H7 (cell line): ENCODE measurements at places on chromosomes 12 and 14.

DNA sequence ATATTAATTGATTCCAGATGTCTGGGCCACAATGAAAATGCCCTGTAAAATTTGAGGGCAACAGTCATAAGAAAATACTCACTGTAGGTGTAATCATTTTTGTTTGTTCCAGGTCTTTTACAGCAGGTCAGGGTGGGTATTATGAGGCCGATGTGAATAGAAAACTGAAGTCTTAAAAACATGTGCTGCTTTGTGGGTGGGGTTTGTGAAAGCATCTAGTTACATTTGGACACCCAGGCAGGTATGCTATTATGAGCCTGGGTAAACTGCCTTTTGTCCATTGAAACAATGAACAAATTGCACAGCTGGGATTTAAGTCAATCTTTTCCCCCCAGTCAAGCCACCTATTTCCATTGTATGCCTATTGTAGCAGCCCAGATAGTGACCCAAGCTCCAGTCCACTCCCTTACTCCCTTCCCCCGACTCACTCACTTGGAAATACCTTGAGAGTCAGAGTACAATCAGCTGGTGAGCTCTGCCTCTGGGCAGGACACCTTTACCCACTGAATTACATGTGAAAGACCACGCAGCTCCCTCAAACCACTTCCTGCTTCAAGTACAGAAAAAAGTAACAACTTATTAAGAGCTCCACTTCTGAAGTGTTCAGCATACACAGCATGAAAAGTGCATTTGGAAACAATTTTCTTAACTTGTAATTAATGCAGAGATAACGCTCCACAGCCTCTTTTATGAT lies 1.8 kb downstream of the IGF1 start:
- peak; percentile 30 for DNase-seq

GRCh38 chr14:61330511-61330910 lies 9.1 kb downstream of the PRKCH start:
- no peak for DNase-seq

DNA sequence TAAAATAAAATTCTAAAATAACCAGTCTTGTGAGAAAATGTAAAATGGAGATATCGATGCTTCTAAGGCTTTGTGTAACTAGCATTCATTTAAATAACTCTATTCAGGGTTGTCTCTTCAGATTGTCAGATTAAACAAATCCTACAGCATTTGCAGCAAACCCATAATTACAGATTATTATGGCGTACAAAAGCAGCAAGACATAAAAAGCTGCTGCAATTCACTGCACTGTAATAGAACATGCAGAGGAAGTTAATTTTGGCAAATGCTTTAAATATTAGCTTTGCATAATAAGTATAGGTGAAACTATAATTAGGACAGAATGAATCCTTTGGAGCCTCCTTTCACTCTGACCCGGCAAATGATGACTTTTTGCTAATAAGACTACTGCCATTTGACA lies 98.3 kb downstream of the INSM2 start:
- DNase-seq, result no peak

DNA sequence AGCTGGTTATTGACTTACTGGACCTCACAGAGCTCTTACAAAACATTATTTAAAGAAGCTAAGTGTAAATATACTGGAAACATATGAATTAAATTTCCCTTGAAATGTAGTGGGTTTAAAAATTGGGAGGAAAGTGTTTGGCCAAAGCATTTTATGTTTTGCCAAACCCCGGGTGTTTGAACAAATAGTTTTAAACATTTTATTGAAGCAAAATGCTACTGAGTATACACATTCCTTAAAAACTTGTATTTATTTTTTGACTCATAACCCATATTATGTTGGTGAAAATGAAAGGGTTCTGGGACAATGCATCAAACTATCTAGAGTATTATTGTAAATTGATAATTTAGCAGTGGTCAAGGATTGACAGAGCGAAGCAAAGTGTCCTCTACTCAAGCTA lies 1048.5 kb downstream of the SLC6A15 start:
- no peak for DNase-seq

GRCh38 chr12:88493636-88494035 lies 86.6 kb downstream of the KITLG start:
- no peak for DNase-seq

GRCh38 chr12:95218150-95219133 lies 835 bp downstream of the VEZT start:
- no peak for DNase-seq

GRCh38 chr12:100184549-100185145 lies 16.0 kb upstream of the ACTR6 start:
- no peak for DNase-seq

DNA sequence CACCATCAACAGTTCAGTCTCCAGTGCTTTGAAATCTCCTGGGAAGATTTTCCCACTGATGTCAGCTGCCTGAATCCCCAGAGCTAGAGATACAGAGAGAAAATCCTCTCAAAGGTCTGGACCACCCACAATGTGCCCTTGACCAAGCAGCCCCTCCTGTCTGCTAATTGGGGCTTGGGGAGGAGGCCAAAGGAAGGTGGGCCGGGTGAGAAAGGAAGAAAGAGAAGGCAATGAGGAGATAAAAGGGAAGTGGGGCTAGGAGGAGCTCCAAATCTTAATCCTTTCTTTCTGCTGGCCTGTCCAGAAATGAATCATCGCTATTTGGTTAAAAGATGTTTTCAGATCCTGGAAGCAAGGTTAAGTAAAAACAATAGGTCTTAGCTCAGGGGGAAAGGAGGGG lies 322.9 kb downstream of the BCL11B start:
- peak; percentile 10 for DNase-seq

DNA sequence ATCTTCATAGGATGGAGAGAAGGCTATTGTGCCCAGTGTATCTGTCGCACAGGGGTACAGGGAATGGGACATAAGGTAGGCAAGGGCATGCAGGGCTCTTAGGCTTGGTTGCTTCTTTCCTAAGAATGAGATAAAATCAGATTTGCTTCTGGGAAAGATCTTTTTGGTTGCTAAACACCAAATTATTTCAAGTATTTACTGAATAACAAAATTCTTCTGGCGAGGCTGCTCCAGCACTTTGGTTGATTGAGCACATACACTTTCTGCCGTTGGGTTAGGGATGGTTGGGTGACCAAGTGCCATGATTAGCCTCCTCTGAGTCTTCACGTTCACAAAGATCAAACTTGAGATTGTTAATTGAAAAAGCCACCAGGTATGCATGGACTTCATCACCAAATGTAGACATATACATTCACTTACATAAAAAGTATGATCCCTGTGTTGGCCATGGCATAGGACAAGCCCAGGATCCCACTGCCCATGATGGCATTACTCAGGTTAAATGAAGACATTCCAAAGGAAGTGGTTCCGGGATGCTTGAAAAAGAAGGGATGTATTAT lies 38.2 kb downstream of the SLC38A4 start:
- DNase-seq, result no peak

DNA sequence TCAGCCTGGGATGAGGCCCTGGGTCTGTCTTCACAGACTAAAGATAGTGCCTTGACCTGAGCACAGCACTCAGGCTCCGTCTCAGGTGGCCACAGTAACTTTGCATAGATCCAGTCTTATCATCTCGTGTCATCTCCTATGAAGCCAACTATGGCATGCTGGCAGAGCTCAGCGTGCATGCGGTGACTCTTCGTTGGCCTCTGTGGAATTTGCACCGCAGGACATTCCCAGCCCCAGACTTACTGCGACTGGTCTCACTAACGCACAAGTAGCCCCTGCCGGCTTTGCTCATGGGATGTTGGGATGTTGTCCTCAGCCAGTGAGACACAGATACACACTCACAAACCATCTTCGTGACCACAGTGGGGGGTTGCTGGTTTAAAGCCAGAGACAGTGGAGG lies 199.6 kb downstream of the CHST11 start:
- no peak for DNase-seq

DNA sequence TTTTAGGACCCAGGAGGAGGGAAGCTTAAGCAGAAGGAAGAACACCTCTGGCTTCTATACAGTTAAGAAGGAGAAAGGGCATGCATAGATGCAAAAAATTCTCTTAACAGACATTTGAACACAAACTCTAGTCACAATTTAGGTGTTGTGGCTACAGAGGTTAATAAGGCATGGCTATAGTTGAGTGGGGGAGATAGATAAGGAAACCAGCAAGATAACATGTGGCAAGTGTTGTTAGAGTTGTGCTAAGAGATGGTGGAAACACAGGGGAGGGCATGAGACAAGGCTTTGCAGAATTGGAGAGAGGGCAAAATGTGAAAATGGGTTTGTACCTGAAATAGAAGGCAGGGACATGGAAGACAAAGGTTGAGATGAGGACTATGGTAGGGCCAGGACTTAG lies 88.9 kb downstream of the MSRB3 start:
- DNase-seq, result no peak

DNA sequence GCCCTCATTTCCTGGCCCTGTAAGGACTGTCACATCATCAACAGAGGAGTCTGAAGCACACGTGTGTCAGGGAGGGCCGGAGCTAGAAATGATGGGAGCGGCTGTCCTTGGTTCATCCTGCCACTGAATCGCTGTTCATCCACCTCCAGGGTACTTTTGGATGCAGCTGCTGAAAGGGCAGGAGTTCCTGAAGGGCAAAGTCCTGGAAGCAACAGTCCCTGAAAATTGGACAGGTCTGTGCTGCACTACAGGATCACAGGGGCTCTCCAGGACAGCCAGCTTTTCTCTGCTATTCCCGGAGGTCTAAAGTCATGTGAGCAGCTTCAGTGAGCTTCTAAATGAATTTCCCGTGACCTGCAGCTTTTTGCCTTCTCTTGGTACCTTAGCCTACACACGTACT lies 17.7 kb downstream of the POU6F1 start:
- DNase-seq, result peak; percentile 26

DNA sequence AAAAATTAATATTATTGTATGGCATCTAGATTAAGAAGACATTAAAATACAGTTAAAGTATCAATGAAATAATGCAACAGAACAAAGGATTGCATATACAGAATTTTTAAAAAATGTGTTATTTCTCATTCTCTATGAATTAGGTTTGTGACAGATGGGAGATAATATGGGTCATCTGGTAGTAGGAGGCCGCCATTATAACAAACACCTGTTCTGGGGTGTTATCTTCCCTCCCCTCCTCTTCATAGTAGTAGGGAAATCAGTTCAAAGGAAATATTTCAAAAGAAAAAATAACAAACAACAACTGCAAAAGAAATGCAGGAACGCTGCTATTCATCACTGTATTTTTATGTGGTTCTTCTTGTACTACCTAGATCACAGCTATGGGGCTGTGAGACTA lies 187.0 kb upstream of the ATP2B1 start:
- DNase-seq, result no peak

- DNase-seq, result no peak
Measured at GRCh38 chr12:42560977-42561376, 28.6 kb downstream of the PRICKLE1 start.

GRCh38 chr12:3097186-3097804 lies 20.1 kb downstream of the TSPAN9 start:
- DNase-seq, result no peak

- DNase-seq, result no peak
Measured at GRCh38 chr12:114744691-114745090, 60.7 kb upstream of the TBX3 start.

GRCh38 chr12:95687937-95688336 lies 102.6 kb downstream of the NTN4 start:
- DNase-seq, result no peak

DNA sequence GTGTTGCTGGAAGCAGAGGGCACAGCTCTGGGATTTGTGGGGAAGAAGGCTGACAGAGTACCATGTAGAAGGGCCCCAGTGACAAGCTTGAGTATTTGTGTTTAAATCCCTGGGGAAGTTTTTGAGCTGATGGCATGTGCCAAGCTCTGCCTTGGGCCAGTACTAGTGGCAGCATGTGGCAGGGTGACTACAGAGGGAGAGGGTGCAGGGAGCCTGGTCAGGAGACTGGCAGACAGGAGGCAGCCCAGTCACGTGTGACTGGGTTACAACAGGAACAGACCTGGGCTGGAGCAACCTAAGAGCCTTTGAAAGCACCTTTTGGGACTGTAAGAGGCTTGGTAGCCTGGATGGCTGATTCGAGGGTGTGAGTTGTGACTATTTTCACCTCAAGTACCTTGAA lies 112.1 kb downstream of the TSPAN9 start:
- DNase-seq, result no peak

GRCh38 chr14:105060751-105061427 lies 4.3 kb downstream of the GPR132 start:
- peak; percentile 73 for DNase-seq

DNA sequence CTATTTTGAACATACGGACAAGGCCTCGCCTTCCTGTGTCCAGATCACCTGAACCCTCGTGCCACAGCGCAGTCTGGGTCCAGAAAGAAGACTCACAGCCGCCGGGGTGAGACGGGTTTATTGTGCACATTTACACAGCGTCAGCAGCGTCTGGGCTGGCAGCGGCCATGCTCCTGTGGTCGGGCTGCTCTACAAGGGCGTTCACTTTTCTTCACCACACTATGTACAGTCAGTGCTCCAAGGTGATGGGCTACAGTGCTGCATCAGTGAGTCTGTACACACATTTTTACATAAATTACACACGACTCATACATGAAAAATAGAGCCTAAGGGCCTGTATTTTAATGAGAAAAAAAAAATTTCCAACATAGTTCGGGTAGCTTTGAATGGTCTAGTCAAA lies 18.0 kb downstream of the ZFYVE21 start:
- DNase-seq, result no peak

DNA sequence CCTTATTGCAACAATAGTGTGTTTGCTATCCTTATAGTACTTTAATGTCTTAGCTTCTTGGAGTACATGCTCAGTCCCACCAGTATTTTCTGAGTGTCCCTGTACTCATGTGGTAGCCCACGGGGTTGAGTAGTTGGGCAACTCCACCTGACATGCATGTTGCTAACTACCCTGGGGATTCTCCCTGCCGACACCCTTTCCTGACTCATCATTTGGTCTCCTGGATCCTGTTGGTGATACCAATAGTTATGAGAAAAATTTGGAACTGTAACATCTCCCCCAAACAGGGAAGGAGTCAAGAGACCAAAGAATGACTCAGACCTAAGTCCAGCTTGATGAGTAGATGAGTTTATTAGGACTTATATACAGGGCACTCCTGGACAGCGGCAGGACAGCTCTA lies 101.6 kb downstream of the BRMS1L start:
- no peak for DNase-seq

DNA sequence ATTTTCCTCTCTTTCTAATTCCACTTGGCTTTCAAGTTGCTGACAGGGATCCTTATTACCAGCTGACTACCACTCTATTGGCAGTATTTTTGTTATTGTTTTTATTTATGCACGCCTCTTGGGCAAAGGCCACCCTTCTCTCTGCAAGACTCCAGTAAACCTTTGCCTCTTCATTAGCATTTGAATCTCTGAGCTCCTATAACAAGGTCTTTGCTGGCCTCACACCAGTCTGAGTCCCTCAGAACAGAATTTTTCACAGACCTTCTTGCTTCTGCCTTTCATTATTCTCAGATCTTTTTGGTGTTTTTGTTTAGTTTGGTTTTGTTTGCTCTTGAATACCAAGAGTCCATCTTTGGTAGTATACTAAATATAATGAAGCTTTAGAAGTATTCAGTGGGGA lies 145.9 kb downstream of the PDZRN4 start:
- DNase-seq, result peak; percentile 3

GRCh38 chr14:72315714-72316113 lies 383.5 kb downstream of the RGS6 start:
- DNase-seq, result no peak

- DNase-seq, result peak; percentile 49
Measured at GRCh38 chr12:64611341-64612284, 1.3 kb downstream of the RASSF3 start.
